ENCODE measurements at places on chromosomes 3 and 15. TPM values are rescaled to one million over a fixed set of nuclear protein-coding genes. Genes with fewer than 3 reads are reported as not detected.

DNA sequence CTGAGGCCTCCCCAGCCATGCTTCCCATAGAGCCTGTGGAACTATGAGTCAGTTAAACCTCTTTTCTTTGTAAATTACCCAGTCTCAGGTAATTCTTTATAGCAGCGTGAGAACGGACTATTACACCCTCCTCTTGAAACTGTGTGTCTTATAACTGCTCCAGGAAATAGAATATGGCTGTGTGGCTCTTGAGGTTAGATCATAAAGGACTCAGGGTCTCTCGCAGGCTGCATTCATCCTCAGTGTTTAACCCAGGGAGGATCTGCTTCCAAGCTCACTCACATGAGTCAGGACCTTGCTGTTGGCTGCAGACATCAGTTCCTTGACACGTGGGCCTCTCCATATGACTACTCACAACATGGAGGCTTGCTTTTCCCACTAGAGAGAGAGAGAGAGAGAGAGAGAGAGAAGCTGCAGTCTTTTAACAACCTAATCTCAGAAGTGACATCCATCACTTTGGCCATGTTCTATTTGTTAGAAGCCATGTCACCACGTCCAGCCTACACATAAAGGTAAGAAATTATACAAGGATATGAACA lies 114.3 kb upstream of the UBE2E1 start:
- DNase-seq = no peak
- peaks cover 10% of the 10 kb centered on the region for H3K4me1 ChIP-seq
- H3K27ac ChIP-seq = no peak overlapping the region
- no peak overlapping the region for H3K4me3 ChIP-seq
- no peaks in the 10 kb centered on the region for H3K27me3 ChIP-seq
- H3K36me3 ChIP-seq = no peaks in the 10 kb centered on the region

DNA sequence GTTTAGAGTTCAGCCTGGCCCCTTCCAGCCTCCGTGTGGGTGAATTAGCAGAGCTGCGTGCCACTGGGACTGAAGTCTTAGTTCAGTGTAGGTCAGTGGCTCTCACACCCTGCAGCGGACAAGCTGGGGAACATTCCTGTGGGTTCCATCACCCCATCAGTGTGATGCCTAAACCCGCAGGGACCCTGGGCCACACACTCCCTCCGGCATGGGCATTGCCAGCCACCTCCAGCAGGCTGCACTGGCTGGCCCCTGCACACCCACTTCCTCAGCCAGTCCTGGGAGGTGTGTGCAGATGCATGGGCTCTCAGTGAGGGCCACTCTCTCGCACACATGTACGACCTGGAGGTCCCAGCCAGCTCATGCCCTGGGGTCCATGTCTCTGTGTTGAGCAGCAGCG lies 32.1 kb upstream of the TOPBP1 start:
- no peaks in the 10 kb centered on the region for H3K27me3 ChIP-seq
- DNase-seq = no peak
- peaks cover 6% of the 10 kb centered on the region for H3K4me1 ChIP-seq

DNA sequence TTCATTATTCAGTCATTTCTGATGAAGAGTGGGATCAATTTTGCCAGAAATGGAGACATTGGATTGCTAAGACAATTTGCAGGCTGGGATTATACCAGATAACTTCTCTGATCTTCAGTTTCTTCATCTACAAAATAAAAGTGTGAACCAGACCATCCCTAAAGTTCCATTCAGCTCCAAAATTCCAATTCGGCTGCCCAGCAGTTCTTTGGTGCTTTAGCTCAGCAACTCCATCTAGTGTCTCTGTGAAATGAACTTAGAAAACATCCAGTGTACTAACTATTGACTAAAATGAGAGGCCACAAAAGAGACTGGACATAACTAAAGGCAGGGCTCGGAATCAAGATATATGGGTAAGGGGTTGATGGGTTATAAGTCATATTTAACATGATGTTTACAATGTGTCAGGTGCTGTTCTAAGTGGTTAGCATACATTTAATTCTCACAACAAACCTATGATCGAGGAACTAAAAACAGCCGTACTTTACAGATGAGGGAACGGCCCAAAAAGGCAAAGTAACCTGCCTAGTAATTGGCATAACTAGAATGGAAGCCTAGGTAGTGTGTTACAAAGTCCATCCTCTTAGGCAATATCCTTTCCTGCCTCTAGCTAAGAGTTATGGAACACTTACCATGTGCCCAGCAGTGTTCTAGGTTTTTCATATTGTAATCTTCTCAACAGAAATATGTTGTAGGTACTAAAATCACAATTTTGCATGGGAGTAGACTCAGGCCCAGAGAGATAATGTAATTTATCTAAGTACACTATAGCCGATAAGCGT lies 17.0 kb downstream of the THAP10 start:
- H3K4me3 ChIP-seq = no peak overlapping the region
- DNase-seq = no peak
- no peaks in the 10 kb centered on the region for H3K36me3 ChIP-seq
- no peaks in the 10 kb centered on the region for H3K4me1 ChIP-seq
- peaks cover 24% of the 10 kb centered on the region for H3K27me3 ChIP-seq
- no peak overlapping the region for H3K27ac ChIP-seq

DNA sequence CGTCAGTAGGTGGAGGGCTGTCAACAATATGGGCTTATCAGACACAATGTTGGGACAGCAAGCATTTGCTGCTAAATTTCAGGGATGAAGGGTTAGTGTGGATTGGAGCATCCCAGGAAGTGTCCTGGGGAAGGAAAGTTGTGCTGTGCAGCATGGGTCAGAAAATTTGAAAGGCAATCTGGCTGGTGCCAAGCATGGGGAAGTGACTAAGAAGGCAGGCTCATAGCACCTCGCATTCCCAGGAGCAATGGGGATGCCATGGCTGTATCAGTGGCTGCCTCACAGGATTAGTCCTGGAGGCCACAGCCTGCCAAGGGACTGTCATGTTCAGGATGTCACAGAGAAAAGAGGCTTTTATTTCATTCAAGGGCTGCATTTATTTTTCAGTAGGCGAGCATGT lies 322.4 kb upstream of the TRIM42 start:
- H3K4me3 ChIP-seq = no peak overlapping the region
- DNase-seq = no peak
- H3K27ac ChIP-seq = no peak overlapping the region
- H3K27me3 ChIP-seq = peaks cover 7% of the 10 kb centered on the region

DNA sequence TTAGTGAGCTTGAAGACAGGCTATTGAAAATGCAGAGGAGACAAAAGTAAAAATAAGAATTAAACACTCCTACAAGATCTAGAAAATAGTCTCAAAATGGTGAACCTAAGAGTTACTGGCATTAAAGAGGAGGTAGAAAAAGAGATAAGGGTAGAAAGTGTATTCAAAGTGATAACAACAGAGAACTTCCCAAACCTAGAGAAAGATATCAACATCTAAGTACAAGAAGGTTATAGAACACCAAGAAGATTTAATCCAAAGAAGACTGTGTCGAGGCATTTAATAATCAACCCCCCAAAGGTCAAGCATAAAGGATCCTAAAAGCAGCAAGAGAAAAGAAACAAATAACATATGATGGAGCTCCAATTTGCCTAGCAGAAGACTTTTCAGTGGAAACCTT lies 23.3 kb downstream of the PDCD10 start:
- peaks cover 57% of the 10 kb centered on the region for H3K4me1 ChIP-seq
- H3K36me3 ChIP-seq = peaks cover 69% of the 10 kb centered on the region
- H3K4me3 ChIP-seq = no peak overlapping the region
- no peak overlapping the region for H3K27ac ChIP-seq

DNA sequence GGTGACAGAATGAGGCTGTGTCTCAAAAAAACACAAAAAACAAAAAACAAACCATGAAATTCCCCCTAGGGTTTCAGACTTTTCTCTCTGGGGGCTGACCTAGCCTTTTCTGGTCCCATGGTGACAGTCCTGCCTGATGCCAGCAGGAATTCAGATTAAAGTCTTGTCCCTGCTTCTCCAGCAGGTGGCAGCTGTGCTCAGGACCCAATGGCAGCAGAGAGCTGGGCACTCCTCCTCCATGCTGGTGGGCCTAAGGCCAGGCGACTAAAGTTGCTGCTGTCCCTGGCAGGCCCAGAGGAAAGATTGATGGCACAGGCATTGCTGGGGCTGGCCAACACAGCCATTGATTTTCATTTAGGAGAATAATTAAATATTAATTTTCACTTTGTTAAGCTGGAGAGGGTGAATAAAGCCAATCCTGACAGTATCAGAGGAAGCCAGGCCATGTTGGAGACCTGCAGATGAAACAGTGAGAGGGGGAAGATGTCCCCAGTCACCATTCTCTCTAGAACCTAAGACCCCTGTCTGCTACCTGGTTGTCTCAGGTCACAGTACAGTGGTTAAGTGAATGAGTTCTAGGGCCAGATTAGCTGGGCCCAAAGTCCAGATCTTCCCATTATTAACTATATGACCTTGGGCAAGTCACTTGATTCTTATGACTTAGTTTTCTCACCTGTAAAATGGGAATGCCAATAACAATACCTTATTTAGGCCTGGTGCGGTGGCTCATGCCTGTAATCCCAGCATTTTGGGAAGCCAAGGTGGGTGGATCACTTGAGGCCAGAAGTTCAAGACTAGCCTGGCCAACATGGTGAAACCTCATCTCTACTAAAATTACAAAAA lies 7.1 kb downstream of the CELF6 start:
- H3K27me3 ChIP-seq = no peaks in the 10 kb centered on the region
- no peak overlapping the region for H3K27ac ChIP-seq
- no peaks in the 10 kb centered on the region for H3K4me1 ChIP-seq
- H3K4me3 ChIP-seq = no peak overlapping the region
- H3K36me3 ChIP-seq = no peaks in the 10 kb centered on the region
- DNase-seq = peak; percentile 73

GRCh38 chr3:8996681-8997121 lies 33.4 kb upstream of the RAD18 start:
- H3K4me1 ChIP-seq = no peaks in the 10 kb centered on the region
- no peak overlapping the region for H3K27ac ChIP-seq
- no peak overlapping the region for H3K4me3 ChIP-seq
- no peaks in the 10 kb centered on the region for H3K36me3 ChIP-seq
- no peak for DNase-seq
- H3K27me3 ChIP-seq = peaks cover 2% of the 10 kb centered on the region

DNA sequence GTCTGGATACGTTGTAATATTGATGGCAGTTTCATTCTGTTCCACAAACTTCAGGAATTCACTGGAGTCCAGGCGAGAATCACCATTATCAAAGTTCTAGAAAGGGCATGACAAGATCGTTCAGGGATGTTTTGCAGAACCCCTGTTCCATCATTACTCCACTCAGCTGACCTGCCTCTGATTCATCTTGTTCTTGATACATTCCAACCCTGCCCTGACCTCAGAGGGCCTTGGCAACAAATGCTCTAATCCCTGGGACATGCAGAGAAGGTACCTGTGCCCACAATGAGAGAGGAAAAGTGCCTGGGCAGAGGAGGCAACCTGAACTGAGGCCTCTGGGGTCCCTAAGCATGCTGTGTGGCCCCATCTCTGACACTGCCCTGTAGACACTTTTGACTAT lies 45.9 kb downstream of the FSTL1 start:
- DNase-seq = no peak
- no peak overlapping the region for H3K4me3 ChIP-seq
- no peaks in the 10 kb centered on the region for H3K27me3 ChIP-seq
- no peaks in the 10 kb centered on the region for H3K4me1 ChIP-seq

GRCh38 chr3:35544976-35545375 lies 94.3 kb upstream of the ARPP21 start:
- no peak overlapping the region for H3K4me3 ChIP-seq
- no peaks in the 10 kb centered on the region for H3K4me1 ChIP-seq
- H3K36me3 ChIP-seq = no peaks in the 10 kb centered on the region
- no peak overlapping the region for H3K27ac ChIP-seq
- H3K27me3 ChIP-seq = no peaks in the 10 kb centered on the region

- peaks cover 17% of the 10 kb centered on the region for H3K4me1 ChIP-seq
- H3K27me3 ChIP-seq = no peaks in the 10 kb centered on the region
- peak overlapping the region; percentile 98 for H3K4me3 ChIP-seq
These were observed 1.4 kb downstream of the SLTM start for GRCh38 chr15:58931987-58932588.

GRCh38 chr15:101050623-101051290 lies 131.6 kb downstream of the LRRK1 start:
- H3K36me3 ChIP-seq = no peaks in the 10 kb centered on the region
- no peaks in the 10 kb centered on the region for H3K27me3 ChIP-seq
- H3K27ac ChIP-seq = no peak overlapping the region
- no peak overlapping the region for H3K4me3 ChIP-seq
- no peaks in the 10 kb centered on the region for H3K4me1 ChIP-seq

DNA sequence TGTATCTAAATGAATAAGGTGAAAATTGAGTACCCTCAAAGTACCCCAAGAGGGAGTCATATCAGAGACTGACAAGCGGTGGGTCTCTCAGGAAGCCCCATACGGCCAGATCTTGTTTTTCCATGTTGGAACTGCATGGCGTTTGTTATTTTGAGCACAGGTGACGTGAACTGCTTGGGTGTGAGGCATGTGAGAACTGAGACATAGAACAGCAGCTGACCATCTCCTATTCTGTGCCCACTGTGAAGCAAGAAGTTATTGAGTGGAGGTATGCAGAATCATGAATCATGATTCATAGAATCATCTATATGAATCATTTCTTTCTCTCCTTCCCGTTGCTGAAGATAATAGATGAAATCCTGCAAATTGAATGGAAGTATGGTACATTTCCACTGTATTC lies 4.6 kb downstream of the VPS8 start:
- H3K4me3 ChIP-seq = no peak overlapping the region
- no peak for DNase-seq
- H3K27me3 ChIP-seq = no peaks in the 10 kb centered on the region

- peaks cover 79% of the 10 kb centered on the region for H3K4me1 ChIP-seq
- H3K36me3 ChIP-seq = peaks cover 91% of the 10 kb centered on the region
- no peaks in the 10 kb centered on the region for H3K27me3 ChIP-seq
These were observed 30.5 kb downstream of the RFTN1 start for GRCh38 chr3:16482770-16483531.

GRCh38 chr3:182631183-182632076 lies 161.9 kb upstream of the ATP11B start:
- no peak overlapping the region for H3K27ac ChIP-seq
- H3K27me3 ChIP-seq = peaks cover 14% of the 10 kb centered on the region
- DNase-seq = no peak
- H3K4me1 ChIP-seq = no peaks in the 10 kb centered on the region
- no peaks in the 10 kb centered on the region for H3K36me3 ChIP-seq
- H3K4me3 ChIP-seq = no peak overlapping the region

The RBP2 gene
- total RNA-seq = not detected

The SERINC4 gene
- total RNA-seq = not detected

The RLBP1 gene
- not detected for total RNA-seq

The GPR176 gene
- 0.16 TPM for total RNA-seq

The ACAN gene
- not detected for total RNA-seq

The SHC4 gene
- total RNA-seq = 2.5 TPM

The SUMF1 gene
- total RNA-seq = 6.4 TPM

The OR5K2 gene
- total RNA-seq = not detected

The TRANK1 gene
- total RNA-seq = 17.4 TPM

The GJD2 gene
- not detected for total RNA-seq

The PHLDB2 gene
- total RNA-seq = 1.2 TPM
